ENCODE measurements at places on chromosomes 6 and 20.

DNA sequence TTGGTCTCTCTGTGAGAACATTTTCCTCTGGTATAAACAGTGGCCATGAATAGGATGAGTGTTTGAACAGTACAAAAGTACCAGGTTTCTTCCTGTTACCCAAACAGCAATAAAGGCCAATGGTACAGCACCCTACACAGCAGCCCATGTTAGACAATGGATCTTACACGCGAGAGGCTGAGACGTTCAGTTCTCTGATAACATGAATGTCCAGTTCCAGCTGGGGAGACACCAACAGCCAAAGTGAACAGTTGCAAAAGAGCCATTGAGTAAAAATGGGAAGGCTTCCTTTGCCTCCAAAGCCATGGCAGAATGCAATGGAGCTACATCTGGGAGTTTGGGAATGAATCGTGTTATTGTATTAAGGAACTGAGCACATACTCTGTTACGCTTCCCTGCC is 246.8 kb upstream of the SGK1 start:
- no peak for DNase-seq

DNA sequence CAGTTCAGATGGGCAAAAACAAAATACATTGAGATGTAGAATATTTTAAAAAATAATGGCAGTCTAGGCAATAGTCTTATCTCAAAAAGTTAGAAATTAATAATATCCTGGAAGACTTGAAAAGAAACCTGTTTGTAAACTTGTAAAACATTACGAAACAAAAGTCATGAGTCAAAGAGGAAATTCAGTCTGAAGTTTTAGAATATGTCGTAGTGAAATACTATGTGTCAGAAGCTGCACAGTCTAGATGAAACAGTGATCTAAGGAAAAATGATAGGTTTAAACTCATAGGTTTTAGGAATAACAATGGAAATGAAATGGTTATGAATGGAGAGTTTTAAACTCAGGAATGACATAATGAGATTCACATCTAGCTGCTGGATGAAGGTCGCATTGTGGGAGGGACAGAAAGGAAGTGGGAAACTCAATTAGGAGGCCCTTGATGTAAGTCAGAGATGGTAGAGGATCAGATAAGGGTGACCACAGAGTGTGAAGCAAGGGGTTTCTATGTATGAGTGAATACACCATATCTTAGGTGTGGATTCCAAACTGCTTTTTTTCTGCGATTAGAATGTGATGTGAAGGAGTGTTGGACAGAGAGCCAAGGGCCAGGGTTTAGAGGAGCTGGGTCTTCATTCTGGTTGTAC is 2.8 kb downstream of the SNRPB2 start:
- no peak for DNase-seq

DNA sequence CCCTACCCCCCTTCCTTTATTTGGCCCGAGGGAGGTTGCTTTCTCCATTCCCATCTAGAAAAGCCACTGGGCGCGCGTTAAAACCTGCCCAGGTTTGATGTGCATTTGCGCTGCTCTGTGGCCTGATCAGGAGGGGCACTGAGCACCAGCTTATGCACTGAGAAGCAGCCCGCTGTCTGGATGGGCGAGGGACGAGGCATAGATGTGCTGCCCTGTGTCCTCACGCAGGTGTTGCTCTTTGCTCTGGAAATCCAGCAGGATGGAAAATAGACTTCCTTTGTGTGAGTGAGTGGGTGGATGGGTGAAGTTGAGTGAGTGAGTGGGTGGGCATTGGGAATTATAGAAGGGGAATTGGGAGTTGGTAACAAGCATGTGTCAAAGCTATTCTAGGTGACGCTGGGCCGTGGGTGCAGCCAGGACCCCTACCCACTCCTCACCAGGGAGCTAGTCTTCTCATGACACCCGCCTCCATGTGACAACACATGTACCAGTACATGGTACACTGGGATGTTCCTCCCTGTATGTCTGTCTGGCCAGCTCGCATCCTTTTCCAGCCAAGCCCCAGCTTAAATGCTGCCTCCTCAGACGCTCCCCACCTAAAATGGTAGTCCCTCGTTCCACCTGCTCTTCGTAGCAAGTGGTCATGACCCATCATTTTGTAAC is 162.6 kb downstream of the DTNBP1 start:
- DNase-seq, result no peak

DNA sequence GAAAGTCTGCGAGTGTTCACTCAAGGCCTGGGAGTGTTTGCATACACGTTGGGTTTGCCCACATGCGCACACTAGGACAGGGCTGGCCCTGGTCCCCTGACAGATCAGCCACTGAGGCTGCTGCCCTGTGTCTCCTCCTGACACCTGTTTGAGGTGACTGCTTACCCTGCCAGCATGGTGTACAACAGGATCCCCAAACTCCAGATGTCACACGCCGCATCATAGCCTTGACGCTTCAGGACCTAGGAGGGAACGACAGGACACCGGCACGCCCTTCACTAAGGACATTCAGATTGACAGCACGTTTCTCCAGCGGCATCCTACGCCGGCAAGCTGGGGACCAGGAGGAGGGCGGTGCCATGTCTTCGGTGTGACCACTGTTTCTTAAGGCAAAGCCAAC is 37.0 kb upstream of the MPC1 start:
- no peak for DNase-seq

DNA sequence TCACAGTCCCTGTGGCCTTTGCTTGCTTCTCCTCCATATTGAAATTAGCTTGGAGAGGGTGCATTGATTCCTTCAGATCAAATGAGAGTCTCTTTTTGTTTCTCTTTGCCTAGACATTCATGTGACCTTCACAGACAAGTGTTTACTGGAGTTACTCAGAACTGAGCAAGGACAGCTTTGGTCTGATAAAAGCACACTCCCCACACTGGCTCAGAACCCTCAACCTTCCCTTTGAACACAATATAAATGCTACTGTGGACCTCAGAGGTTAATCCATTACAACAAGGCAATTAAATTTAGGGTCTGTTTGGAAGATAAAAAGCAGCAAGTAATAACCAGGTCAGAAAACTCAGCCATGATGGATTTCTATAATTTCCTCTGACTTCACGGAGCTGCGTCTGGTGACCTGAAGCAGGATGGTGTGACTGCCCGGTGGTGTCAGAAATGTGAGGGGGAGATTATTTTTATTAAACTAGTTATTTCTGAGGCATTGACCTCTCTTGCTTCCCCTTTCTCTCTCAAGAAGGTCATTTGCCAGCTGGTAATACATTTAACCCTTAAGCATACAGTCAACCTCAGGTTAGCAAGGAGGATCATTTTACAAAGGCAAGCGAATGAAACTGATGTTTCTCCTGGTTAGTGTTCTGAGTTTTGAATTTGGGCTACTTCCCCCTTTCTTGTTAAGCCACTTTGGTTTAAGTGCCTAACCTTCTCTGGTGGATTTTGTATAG is 208.2 kb downstream of the CLIC5 start:
- DNase-seq, result no peak

GRCh38 chr6:28251661-28252008 is 434 bp downstream of the ZKSCAN4 start:
- no peak for DNase-seq

DNA sequence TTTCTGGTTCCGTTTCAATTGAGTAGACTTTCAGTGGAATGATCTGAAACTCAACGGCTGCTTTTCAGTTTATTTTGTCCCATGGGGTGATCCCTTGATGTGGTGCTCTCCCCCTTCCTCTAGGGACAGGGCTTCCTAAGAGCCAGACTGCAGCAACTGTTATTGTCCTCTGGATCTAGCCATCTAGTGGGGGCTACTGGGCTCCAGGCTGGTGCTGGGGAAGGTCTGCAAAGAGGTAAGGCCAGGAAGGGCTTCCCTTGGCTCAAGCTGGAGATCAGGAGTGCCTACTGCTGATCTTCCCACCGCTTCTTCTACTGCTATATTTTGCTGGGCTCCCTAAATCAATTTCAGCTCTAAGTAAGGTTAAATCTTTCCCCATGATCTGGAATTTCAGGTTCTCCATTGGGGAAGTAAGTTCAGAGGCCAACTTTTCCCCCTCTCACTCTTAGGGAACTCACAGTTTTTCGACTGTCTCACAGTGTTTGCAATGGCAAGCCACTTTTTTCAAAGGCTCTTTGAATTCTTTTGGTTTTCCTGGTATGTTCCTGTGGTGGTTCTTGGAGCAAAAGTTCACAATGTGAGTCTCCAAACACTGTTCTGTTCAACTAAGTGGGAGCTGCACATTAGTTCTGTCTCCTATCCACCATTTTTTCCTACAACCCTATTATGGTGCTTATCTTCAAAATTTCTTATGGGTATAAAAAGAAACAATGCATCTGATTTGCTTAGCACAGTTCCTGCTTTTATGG is 286.2 kb upstream of the EXOC2 start:
- DNase-seq, result no peak

- no peak for DNase-seq
Observed at GRCh38 chr20:8388707-8389106, 256.6 kb downstream of the PLCB1 start.
